ENCODE measurements at places on chromosomes 13 and 19. TPM values are rescaled to one million over a fixed set of nuclear protein-coding genes. Genes with fewer than 3 reads are reported as not detected.

ZNF154 gene
- total RNA-seq = 8.2 TPM

LILRB5 gene
- total RNA-seq = 5.5 TPM

CD33 gene
- total RNA-seq = 5.3 TPM

PLK5 gene
- total RNA-seq = not detected

MYO1F gene
- 20.2 TPM for total RNA-seq

LYPD5 gene
- total RNA-seq = 3.1 TPM

ZNF675 gene
- total RNA-seq = 20.7 TPM

CRB3 gene
- total RNA-seq = 9.1 TPM

FLT3LG gene
- total RNA-seq = 1.9 TPM

SULT2B1 gene
- not detected for total RNA-seq

MYO9B gene
- 80.7 TPM for total RNA-seq

CACNA1A gene
- 26.7 TPM for total RNA-seq

ETV2 gene
- total RNA-seq = not detected

DPF1 gene
- total RNA-seq = 2.2 TPM

RFX2 gene
- 15.4 TPM for total RNA-seq

LENG9 gene
- total RNA-seq = 18.1 TPM

CACNG6 gene
- not detected for total RNA-seq

PALM3 gene
- not detected for total RNA-seq
